Mesenchymal stem cell (in vitro differentiated cells and primary cell): ENCODE measurements at places on chromosomes 2 and 18.

DNA sequence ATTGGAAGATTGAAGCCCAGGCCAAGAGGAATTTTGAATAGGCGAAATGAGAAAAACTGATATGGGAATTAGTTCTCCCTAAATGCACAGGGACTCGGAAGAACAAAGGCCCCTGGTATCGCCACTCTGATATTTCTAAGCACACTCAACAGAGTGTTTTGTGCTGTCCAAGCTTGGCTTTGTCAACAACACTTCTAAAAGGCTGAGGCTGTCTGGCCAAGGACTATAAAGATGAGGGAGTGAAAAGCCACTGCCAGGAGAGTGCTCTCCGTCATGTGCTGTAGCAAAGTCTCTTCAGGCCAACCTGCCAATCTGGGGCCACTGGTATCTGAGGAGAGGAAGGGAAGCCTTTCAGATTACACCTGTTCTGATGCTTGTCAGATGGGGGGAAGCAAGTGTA is 611.2 kb upstream of the PIK3C3 start:
- DNase-seq: no peak

GRCh38 chr2:144511937-144512336 is 8.0 kb downstream of the ZEB2 start:
- DNase-seq: no peak

- no peak for DNase-seq
Measured at GRCh38 chr2:84902526-84902925, 2.9 kb upstream of the TMSB10 start.

- no peak for DNase-seq
Measured at GRCh38 chr2:70986499-70987189, 8.0 kb downstream of the TEX261 start.

- DNase-seq: no peak
Measured at GRCh38 chr2:224556381-224556780, 28.8 kb downstream of the CUL3 start.

DNA sequence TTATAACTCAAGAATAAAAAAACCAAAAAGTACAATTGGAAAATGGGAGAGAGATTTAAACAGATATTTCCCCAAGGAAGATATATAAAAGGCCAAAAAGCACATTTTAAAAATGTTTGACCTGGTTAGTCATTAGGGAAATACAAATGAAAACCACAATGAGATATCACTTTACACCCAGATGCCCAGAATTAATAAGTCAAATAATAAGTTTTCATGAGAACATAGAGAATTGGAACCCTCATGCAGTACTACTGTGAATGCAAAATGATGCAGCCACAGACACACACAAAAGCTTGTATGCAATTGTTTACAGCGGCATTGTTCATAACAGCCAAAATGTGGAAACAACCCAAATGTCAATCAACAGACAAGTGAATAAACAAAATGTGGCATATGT is 165.9 kb downstream of the ZNF385B start:
- DNase-seq: no peak

DNA sequence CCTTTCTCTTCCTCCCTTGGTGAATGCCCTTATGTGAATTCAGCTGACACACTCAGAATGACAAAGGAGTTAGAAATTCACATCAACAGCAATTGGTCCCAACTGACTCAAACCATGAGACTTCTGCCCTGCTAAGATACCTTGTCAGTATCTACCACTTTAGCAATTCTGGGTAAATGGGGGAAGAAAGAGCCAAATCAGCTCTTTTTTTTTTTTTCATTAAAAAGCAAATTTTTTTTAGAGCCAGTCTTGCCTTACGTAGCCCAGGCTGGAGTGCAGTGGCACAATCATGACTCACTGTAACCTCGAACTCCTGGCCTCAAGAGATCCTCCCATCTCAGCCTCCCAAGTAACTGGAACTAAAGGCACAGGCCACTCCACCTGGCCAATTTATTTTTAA is 1.7 kb upstream of the PPP4R1 start:
- peak; percentile 46 for DNase-seq

GRCh38 chr2:685421-685820 is 8.2 kb upstream of the TMEM18 start:
- no peak for DNase-seq

GRCh38 chr18:42576124-42576523 is 539.4 kb downstream of the RIT2 start:
- no peak for DNase-seq

DNA sequence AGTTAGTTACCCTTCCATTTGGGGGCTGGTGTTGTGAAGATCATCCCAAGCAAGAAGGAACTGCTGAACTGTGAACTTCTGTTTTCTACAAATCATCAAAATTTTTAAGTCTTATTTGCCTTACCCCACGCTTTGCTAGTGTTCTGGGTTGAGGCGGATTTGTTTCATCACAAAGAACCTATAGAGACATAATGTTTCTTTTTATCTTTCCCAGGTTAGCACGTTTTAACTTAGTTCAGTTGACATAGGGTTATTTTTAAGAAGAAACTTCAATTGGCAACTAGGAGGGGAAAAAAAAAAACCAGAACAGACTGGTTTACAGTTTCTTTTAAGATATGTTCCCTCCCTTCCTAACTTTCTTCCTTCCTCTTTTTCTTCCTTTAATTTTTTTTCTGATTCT is 31.1 kb upstream of the CERS6 start:
- DNase-seq: no peak

- peak; percentile 86 for DNase-seq
Measured at GRCh38 chr2:160869411-160869810, 290.8 kb upstream of the TANK start.

GRCh38 chr2:162111958-162112850 is 38.2 kb upstream of the DPP4 start:
- no peak for DNase-seq

- DNase-seq: no peak
Measured at GRCh38 chr2:83596592-83597282, 862.3 kb downstream of the SUCLG1 start.

- DNase-seq: peak; percentile 91
Measured at GRCh38 chr18:61896757-61897156, 4.0 kb upstream of the RNF152 start.

GRCh38 chr2:57878866-57879210 is 167.8 kb upstream of the VRK2 start:
- DNase-seq: no peak

GRCh38 chr2:42101206-42102023 is 53.6 kb downstream of the PKDCC start:
- DNase-seq: peak; percentile 81

DNA sequence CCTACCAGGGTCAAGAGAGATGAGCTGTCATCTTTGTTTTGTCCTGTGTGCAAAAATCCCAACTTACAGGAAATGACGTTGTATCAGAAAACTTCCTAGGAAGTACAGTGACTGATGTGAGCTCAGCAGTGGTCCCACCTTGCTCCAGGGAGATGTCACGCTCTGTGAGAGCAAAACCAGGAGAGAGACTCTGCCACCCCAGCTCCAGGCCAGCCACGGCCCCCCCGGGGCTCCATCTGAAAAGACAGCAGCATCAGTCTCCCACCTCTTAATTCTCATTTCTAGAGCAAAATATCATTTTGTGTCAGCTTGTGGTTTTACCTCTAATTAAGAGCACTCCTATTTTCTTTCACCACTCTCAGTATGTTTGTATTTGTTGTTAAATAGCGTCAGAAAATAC is 57.5 kb downstream of the MYL12B start:
- DNase-seq: no peak

DNA sequence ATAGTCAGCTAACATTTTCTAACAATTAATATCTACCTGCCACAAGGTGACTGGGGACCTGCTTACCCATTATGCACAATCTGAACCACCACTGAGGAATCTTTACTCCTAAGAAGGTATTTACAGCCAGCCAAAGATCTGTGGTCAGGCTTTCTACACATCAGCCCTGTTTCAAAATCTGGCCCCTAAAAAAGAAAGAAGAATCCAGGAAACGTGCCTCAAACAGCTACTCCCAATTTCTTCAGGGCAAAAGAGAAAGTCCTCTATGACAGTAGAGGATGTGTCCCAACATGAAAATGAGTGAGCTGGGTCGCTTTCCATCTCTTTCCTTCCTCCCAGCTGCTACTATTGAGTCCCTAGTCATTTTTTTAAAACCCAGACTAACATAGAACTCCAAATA is 79.5 kb downstream of the EPB41L3 start:
- DNase-seq: no peak
